CD4-positive, alpha-beta T cell treated with Interferon gamma for 1 hour (primary cell): ENCODE measurements at places on chromosomes 12 and 14.

- no peak for DNase-seq
Observed at GRCh38 chr12:13981990-13982389, 588 bp upstream of the GRIN2B start.

DNA sequence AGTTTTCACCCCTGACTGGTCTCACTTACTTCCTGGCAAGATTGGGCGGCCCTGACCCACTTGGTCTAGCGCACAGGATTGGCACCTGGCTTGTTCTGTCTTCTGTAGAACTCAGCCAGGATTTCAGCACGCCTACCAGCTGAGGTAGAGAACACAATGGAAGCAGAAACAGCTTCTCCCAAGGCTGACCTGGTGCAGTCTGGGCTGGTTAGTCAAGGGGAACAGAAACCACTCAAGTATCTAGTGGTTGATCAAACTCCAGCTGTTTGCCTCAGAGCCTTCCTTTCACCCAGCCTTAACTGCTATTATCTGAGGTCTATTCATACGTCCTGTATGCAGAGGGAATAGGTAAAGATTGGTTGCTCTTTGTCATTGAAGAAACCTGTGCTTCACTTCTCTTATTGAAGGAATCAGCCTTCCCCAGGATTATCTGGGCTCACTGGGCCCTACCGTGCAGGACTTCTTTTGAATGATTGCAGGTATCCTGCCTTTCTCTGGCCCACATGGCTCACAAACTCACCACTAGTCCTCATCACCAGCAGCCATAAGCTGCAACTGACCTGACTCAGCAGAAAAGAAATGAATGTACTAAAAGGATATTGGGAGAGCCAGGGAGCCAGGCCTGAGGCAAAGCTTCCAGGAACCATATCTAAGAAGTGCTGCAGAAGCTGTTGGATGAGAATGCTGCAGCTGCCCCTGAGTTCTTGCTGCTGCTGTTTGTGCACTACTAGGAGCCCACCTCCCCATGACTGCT is 2.5 kb upstream of the PLEKHD1 start:
- DNase-seq = no peak

DNA sequence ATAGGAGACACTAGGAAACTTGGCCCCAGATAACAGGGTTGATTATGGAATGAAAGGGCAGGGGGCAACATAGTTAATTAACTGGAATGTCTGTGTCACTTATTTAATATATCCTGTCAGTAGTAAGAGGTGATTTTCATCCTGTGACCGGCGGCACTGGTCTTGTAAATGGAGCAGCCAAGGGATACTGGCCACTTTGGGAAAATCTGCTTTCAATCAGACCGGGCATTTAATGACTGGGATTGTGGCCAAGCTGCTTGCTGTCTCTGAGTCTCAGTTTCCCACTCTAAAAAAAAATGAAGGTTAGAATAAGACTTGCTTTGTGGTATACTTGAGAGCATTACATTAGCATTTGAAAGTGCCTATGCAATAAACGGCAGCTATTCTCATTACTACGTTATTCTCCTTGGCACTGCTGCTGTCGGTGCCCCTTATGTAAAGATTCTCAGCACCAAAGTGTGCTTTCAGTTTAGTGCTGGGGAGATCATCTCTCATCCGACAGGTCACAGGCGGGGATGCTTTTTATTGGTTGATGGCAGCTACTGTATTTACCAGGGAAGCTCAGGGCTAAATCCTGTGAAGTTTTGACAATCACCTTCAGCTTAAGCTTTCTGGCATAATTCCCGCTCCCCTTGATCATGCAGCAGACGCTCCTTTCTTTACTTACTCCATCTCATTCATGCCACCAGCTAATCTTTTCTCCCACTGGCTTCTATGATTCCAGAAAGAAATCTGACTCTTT is 162.1 kb downstream of the ESRRB start:
- DNase-seq = no peak

GRCh38 chr14:20750194-20750593 is 4.5 kb downstream of the EDDM3A start:
- DNase-seq = no peak

DNA sequence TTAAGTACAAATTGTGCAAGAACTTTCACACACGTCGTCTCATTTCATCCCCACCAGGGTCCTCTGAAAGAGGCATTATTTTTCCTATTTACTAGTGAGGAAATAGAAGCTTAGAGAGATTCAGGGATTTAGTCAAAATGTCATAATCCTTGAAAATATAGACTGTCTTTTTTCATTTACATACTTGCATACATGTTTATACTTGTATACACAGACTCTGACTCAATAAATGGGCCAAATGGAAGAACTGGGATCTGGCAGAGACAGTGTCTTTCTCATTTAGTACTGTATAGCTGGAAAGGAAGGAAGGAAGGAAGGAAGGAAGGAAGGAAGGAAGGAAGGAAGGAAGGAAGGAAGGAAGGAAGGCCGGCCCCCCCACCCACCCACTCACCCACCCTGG is 357.7 kb upstream of the SOX5 start:
- no peak for DNase-seq

GRCh38 chr14:52862632-52863333 is 71.4 kb upstream of the GNPNAT1 start:
- DNase-seq = no peak

- DNase-seq = no peak
Observed at GRCh38 chr14:51547260-51547659, 104.5 kb upstream of the FRMD6 start.

DNA sequence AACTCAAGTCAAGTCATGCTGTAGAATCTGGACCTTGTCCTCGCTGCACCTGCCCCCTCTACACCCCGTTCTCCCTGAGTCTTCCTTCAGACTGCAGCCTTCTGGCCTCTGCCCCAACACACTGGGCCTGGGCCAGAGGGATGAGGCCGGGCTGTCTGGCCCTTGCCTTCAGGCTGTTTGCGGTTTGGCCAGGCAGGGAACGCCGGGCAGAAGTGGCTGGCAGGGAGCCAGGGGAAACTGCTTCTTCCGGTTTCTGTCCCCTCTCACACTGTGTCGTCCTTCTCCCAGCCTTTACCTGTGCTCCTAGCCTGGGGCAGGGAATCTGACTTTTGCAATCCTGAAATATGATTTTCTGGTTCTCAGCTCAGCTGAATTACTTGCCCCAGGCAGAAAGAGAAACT is 13.5 kb downstream of the DGLUCY start:
- DNase-seq = no peak

- DNase-seq = no peak
Observed at GRCh38 chr12:650983-651382, 12.3 kb downstream of the NINJ2 start.

DNA sequence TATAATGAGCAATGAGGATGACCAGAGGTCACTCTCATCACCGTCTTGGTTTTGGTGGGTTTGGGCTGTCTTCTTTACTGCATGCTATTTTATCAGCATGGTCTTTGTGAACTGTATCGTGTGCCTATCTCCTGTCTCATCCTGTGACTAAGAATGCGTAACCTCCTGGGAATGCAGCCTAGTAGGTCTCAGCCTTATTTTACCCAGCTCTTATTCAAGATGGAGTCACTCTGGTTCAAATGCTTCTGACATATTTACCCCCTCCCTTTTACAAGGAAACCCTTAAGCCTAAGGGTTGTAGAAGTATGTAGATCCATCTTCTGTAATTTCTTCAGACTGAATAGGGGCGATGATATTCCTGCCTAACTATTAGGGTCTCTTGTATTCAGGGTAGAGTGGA is 8.4 kb downstream of the IFI27L1 start:
- DNase-seq = no peak

- no peak for DNase-seq
Observed at GRCh38 chr12:113591480-113591974, 119.9 kb upstream of the LHX5 start.

- no peak for DNase-seq
Observed at GRCh38 chr14:61877035-61877390, 114.8 kb downstream of the SNAPC1 start.

DNA sequence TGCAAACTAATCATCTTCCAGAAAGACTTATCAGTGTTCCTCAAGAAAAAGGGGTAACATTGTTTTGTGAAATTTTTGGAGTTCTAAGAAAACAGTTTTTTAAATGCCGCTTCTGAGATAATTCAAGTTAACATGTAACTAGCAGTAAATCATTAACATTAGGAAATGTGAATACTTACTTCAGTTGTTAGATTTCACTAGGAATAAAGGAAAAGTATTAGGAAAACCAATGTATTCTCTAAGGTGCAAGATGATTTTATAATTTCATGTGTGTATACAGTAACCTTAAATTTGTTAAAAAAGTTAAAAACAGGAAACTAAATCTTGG is 36.8 kb downstream of the PAPOLA start:
- no peak for DNase-seq
